ENCODE measurements at places on chromosomes 4 and X.
A peak's percentile ranks its signal among the peaks of the same experiment; 100 is the strongest.

- DNase-seq = no peak
These were observed 67.2 kb downstream of the FNIP2 start for GRCh38 chr4:158836002-158836369.

GRCh38 chr4:8938623-8939022, 67.0 kb upstream of the HMX1 start:
- no peak for DNase-seq

GRCh38 chrX:94288972-94289371, 615.0 kb downstream of the FAM133A start:
- DNase-seq = no peak

DNA sequence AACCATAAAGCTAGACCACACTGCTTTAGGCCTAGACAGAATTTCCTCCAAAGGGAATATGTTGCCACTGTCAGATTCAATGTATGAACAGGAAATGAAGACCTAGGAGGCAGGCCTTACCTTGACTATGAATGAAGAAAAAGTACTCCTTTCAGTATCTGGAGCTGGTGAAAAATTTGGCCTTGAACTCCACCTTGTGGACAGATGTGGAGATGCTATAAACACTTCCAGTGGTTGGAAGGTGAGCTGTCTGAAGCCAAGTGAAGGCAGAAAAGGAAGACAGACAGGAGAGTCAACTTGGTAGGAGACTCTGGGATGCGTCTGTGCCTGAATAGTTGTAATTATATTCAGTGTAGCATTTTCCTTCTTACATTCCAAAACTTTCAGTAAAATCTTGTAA, 17.2 kb downstream of the SPIN3 start:
- DNase-seq = peak; percentile 55

GRCh38 chrX:150192816-150193215, 170.3 kb upstream of the MAMLD1 start:
- no peak for DNase-seq

DNA sequence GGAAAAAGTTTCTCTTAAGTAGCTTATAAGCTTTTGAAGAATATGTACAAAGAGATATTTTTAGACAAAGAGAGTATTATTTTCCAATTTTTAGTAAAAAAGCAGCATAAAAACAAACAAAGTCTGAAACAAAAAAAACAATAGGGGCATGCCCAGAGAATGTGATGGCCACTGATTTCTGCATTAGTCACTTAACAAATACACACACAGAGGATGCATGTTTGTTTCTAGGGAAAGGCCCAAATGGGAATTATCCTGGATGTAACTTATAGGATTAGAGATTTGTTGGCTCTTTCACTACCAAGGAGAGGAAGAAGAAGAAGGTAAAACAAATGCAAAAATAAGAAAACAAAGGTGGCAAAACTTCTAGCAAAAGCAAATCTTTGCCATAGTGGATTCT, 95.9 kb upstream of the SCOC start:
- peak; percentile 67 for DNase-seq

DNA sequence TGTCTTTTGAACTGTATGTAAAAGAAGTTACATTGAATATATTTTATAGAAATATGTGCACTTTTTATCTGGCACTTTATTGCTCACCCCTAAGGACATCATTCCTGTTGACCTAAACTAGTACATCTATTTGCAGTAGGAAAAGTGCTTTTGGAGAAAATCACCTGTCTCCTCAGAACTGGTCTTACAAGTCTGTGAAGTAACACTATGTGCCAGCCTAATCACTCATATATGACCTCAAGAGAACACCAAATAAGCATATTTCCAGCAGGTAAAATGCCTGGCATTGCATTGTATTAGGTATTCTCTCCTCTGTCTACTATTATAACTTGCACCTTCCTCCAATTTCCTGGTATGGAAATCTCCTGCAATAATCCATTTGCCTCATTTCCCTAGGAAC, 4.0 kb upstream of the GASK1B start:
- no peak for DNase-seq

- DNase-seq = no peak
These were observed 20.5 kb upstream of the AFM start for GRCh38 chr4:73460913-73461522.

DNA sequence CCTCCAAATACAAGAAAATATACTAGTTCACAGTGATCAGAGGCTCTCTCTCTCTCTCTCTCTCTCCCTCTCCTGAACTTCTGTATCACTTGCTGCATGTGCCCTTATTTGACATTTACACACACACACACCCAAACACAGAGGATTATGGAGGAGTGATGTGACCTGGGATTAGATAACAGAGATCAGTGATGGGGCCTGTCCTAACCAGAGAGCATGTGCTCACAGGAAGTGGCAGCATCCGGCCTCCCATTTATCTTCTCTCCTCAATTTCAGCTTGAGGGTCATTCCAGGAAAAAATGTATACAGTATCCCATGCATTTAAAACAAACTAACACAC, 143.0 kb downstream of the TSPAN5 start:
- no peak for DNase-seq

DNA sequence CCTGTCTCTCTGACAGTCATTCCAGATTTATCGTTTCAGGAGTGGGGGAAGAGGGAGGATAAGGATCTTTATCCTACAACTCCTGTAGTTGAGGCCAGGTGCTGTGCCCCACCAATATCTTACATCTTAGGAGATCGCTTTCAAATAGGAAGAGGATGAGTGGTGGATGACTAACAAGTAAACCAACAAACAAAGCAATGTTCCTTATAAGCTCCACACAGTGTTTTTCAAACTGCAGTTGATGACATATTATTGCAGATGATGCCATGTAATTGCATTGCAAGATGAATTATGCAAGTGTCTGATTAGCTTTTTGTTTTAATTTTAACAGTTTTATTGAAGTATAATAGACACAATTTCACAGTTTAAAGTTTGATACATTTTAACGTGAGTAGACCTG, 35.8 kb upstream of the TMEM164 start:
- DNase-seq = no peak

GRCh38 chrX:24790166-24790565, 96.4 kb downstream of the POLA1 start:
- no peak for DNase-seq
